Kidney epithelial cell (primary cell): ENCODE measurements at places on chromosomes 2 and 18. TPM values are rescaled to one million over a fixed set of nuclear protein-coding genes. Genes with fewer than 3 reads are reported as not detected.

The LAMA3 gene
- total RNA-seq, result 126 TPM in 2 replicates

The ANKAR gene
- 3.3 and 3.8 TPM in 2 replicates for total RNA-seq

The HOXD3 gene
- 5.4 and 9.2 TPM in 2 replicates for total RNA-seq

The GPBAR1 gene
- 0.92 TPM in 1 of 2 replicates, not detected in the other for total RNA-seq

The SERPINB8 gene
- total RNA-seq, result 22.5 and 23.6 TPM in 2 replicates

DNA sequence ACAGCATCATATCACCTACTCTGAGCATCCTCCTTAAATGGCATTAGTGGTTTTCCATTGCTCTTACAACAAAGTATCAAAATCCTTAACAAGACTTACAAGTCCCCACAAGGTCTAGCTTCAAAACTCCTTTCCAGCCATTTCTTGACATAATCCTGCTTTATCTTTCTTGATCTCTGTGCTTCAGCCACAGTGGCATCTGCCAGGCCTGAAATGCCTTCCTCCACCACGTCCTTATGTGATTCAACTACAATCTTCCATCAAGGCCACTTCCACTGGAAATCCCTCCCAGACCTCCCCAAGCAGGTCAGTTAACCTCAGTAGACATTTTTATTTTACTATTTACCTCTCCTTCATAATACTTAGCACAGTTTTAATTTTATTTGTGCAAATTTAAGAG lies 83.8 kb upstream of the CCDC150 start:
- DNase-seq, result no peak

DNA sequence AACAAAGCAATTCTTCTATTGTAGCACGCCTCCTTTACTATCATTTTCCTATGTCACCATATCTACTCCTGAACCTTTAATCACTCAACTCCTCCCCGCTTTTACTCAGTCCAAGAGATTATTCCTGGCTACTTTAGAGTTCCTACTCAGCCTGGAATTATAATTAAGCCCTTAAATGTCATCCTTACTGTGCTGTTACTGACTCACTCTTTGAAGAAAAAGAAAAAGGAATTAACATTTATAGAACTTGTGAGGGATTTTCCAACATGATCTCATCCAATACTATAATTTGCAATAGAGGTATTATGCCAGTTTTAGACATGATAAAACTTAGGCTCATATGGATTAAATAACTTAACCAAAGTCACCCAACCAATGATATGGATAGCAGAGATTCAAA lies 61.7 kb downstream of the CCDC88A start:
- DNase-seq, result no peak

DNA sequence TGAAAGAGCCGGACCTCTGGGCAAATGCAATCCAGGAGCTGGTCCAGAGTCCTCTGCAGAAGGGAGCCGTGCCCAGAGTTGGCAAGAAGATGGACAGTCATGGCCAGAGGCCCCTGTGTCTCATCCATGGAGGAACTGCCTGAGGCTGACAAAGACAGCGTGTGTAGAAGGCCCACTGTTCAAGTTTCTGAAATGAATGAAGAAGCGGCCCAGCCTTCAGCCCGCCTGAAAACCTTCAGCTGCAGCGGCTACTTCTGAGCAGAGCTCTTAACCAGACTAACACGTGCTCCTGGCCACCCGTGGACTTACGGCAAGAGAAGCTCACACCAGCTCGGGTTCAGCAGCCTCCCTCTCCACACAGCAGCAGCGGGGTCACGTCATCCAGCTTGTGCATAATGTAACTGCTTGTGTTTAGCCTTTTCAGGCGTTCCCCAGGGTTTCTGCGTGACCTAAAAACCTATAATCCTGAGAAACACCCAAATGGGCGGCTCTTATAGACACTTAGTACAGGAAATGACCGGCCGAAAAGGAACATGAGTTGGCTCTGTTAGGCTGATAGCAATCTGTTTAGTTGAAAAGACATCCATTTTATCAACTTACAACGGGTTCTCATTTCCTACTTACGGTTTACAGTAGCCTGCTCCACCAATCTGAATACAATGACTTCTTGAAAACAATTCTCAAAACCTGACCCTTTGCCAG lies at the start of gene FAM124B:
Gene FAM124B (minus strand): TSS at position 467 of the 702 bp plus-strand sequence. CDS start 339 bp downstream, at position 128.
- DNase-seq, result no peak
